ENCODE measurements at places on chromosomes 7 and 10. TPM values are rescaled to one million over a fixed set of nuclear protein-coding genes. Genes with fewer than 3 reads are reported as not detected.

The IL15RA gene
- 21.7 TPM for total RNA-seq

The AVPI1 gene
- total RNA-seq, result 56.3 TPM

The VTI1A gene
- total RNA-seq, result 48.4 TPM

The TMEM140 gene
- total RNA-seq, result 61.0 TPM

The TFR2 gene
- not detected for total RNA-seq

The EPHB6 gene
- total RNA-seq, result 19.6 TPM

The ACSL5 gene
- total RNA-seq, result 50.5 TPM

The SP8 gene
- total RNA-seq, result not detected

The PDK4 gene
- total RNA-seq, result 1,374 TPM

The NRG3 gene
- 2.4 TPM for total RNA-seq

The ASIC3 gene
- total RNA-seq, result 0.34 TPM

The SOSTDC1 gene
- total RNA-seq, result not detected

The CYP3A7 gene
- not detected for total RNA-seq

The ZP3 gene
- 1.8 TPM for total RNA-seq

The C10orf90 gene
- total RNA-seq, result not detected
